ENCODE measurements at places on chromosomes 2 and 18. TPM values are rescaled to one million over a fixed set of nuclear protein-coding genes. Genes with fewer than 3 reads are reported as not detected.
A peak's percentile ranks its signal among the peaks of the same experiment; 100 is the strongest.

CPLX4 gene
- not detected for total RNA-seq

- DNase-seq: no peak
Measured at GRCh38 chr2:71630454-71631328, 177.3 kb downstream of the DYSF start.

- no peak for DNase-seq
Measured at GRCh38 chr2:120720746-120721375, 14.8 kb upstream of the GLI2 start.

GRCh38 chr2:208479342-208479741 is 72.8 kb downstream of the PTH2R start:
- DNase-seq: no peak

DNA sequence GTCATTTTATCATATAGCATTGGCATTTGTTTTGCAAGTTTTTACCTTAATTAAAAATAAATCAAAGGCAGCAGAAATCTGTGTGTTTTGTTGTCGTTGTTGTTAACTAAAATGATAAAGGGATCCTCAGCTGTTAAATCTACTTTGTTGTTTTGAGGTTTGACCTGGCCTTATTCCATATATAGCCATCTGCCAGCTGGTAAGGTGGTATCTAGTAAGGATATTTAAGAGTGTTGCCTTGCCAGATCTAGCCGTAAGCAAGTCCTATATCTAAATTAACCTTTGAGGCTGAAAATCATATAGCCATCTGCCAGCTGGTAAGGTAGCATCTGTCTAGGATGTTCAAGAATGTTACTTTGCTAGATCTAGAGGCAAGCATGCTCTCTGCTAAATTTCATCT is 56.6 kb downstream of the BMPR2 start:
- no peak for DNase-seq

- no peak for DNase-seq
Measured at GRCh38 chr2:237390235-237390634, 23.7 kb downstream of the COL6A3 start.

DNA sequence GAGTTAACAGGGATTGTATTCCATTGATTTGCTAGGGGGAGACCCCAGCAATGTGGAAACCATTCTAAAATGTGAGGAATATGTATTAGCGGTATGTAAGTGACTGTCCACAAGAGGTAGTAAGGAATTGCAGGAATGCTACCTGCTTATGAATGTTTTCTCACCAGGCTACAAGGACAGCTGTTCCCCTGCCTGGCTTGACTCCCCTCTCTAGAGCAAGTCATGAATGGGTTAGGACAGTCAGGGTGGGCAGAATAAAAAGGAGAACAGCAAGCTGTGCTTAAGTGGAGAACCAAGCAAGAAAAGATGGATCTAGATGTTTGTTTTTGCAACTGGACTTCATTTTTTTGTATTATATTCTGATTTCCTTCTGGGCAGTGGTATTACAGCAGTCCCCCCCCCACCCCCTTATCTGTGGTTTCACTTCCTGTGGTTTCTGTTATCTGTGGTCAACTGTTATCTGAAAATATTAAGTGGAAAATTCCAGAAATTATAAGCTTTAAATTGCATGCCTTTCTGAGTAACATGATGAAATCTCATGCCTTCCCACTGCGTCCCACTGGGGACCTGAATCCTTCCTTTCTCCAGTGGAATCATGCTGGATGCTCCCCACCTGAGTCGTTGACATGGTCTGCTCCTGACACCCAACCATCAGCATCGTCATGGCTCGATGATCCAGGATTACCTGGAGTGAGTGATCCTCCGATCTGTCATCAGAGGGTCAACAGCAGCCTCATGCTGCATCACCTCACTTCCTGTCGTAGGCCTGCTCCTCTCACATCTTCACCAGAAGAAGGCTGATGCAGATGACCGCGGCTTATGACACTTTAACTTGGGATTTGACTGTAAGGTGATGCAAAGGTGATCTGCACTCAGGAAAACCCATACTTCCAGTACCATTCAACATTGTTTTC is 52.2 kb downstream of the VAPA start:
- DNase-seq: no peak

GRCh38 chr2:217418090-217418489 is 558.2 kb upstream of the TNP1 start:
- DNase-seq: no peak

DNA sequence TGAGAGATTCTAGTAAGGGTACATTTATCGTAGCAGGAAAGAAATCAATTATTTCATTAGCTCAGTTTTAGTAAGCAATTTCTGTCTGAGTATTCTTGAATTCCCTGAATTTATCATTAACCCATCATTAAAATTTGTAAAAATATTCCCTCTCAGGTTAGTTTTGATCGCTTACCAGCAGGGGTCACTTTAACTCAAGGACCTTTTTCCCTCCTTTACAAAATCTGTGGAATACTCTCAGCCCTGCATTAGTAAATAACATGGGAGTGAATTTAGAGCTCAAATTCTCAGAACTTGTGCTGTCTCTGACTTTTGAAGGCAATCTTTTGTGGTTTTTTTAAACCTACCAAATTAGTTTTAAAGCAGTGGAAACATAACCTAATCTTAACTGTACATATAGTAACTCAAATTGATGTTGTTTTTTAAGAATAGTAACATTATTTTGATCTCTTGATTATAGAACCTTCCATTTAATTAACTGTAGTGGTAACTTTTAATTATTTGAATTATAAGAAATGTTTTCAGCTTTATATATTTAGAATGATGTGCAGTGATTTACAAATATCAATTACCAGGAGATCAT is 97.2 kb downstream of the AGPS start:
- peak; percentile 73 for DNase-seq

DNA sequence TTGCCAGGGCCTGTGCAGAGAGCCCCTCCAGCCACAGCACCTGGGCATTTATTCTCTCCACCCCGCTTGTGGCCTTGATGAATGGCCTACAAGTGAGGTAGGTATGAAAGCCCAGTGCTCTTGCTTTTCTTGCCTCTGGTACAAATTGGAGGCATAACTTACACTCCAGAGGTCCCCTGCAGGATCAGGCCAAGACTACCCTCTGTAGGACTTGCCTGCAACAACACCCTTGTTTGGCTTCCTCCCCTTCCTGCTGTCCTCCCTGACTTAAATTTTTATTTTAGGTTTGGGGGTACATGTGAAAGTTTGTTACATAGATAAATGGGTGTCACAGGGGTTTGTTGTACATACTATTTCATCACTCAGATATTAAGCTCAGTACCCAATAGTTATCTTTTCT is 95.7 kb downstream of the CDC42EP3 start:
- DNase-seq: no peak
